Mucosa of gallbladder (tissue), 1 donor: ENCODE measurements at places on chromosomes 12 and 14.
A peak's percentile ranks its signal among the peaks of the same experiment; 100 is the strongest.

GRCh38 chr12:13210236-13211190, 14.0 kb downstream of the EMP1 start:
- no peak for DNase-seq

GRCh38 chr12:50390316-50390741, 6.1 kb downstream of the FAM186A start:
- DNase-seq = no peak

DNA sequence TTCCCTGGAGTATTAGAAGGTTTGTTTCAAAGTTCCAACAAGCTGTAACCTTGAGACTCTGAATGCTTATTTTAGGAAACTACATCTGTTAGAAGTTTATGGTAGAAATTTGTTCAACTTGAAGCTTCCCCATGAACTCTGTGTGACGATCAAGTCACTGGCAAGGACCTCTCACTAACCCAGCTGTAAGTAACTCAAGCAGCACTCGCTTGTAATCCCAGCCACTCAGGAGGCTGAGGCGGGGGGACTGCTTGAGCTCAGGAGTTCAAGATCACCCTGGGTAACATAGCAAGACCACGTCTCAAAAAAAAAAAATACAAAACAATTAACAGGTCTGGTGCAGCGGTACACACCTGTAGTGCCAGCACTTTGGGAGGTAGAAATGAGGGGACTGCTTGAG, 25.6 kb downstream of the TESC start:
- DNase-seq = no peak

DNA sequence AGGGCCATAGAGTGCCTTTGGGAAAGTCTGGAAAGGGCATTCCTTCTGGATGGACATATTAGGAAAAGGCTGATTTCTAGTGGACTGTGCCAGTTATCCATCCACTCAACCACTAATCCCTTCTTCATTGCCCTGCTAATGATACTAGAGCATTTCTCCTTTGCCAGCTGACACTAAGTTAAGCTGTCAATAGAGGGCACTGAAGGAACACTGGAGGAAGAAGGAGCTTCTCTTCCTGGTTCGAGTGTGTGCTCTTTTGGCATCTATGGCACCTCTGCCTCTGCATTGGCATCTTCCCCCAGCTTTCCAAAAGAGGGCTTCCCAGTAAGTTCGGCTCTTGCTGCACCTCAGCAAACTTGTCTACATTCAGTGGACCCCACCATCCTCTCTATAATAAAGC, 165.4 kb downstream of the DERA start:
- peak; percentile 17 for DNase-seq

GRCh38 chr12:9124383-9125031, 8.8 kb upstream of the A2M start:
- no peak for DNase-seq

- no peak for DNase-seq
These were observed 118.4 kb downstream of the SAMD4A start for GRCh38 chr14:54685286-54685845.

DNA sequence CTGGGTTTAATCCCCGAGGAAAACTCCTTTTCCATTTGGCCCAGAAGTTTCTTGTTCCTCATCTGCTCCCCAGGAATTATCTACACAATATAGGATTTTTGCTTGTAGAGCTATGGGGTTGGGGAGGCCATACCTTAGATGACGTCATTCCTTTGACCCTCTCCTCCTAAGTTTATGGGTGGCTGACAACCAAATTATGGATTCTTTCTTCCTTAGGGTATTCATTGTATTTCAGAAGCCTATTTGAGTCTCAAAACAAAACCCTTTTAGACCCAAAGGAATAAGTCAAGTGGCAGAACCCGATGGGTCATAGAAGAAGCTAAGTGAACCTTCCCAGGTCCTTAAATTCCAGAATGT, 14.2 kb downstream of the PROX2 start:
- no peak for DNase-seq

DNA sequence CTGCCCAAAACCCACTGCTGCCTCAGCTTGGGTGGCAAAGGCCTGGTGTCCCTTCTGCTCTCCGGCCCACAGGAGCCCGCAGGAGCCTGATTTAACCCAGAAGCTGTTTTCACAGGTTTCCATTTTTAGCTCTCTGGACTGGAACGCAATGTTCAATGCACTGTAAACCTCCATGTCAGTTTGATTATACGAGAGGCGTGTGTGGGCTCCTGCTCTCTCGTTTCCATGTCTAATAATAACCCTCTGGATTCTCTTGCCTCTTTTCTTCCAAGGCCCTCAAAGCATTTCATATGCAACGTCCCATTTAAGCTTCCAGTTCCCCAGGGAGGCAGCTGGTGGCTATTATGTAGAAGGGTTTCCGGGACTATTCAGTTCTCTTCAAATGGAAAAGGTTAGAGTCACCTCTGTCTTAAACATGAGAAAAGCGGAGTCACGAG, 161.1 kb downstream of the SUDS3 start:
- peak; percentile 22 for DNase-seq

DNA sequence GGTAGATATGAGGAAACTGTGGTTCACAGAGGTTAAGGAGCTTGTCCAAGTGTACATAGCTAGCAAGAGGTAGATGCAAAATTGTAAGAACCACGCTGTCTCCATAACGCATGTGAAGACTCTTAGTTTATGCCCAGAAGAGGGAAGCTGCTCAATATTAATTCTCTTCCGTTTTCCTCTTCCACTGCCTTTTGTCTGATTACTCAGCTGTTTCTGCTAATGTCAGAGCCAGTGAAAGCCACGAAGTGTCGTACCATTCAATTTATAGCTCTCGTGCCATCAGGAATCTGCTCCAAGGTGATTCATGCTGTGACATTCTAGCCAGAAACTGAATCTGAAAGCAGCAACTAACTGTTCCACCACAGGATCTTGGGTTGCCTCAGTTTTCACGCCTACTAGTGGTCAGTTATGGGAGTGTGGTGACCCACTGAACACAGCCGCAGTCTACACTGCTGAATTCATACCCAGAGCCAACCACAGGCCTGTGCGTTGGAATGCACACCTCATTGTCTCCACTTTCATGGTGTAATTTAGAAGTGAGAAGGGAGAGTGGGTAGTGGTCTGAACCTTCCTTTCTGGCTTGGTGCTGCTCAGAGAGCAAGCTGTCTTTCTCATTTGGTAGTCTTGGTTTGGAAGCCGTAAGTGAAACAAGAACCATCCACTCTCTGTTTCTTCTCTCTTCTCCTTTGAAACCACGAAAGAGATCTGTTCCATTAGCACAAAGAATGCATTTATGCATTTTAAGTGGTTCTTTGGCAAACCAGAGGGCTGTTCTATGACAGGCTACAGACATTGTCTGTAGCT, 74.2 kb upstream of the NAP1L1 start:
- DNase-seq = peak; percentile 32
